Astrocyte (in vitro differentiated cells and primary cell): ENCODE measurements at places on chromosomes 3 and 15.
A peak's percentile ranks its signal among the peaks of the same experiment; 100 is the strongest.

DNA sequence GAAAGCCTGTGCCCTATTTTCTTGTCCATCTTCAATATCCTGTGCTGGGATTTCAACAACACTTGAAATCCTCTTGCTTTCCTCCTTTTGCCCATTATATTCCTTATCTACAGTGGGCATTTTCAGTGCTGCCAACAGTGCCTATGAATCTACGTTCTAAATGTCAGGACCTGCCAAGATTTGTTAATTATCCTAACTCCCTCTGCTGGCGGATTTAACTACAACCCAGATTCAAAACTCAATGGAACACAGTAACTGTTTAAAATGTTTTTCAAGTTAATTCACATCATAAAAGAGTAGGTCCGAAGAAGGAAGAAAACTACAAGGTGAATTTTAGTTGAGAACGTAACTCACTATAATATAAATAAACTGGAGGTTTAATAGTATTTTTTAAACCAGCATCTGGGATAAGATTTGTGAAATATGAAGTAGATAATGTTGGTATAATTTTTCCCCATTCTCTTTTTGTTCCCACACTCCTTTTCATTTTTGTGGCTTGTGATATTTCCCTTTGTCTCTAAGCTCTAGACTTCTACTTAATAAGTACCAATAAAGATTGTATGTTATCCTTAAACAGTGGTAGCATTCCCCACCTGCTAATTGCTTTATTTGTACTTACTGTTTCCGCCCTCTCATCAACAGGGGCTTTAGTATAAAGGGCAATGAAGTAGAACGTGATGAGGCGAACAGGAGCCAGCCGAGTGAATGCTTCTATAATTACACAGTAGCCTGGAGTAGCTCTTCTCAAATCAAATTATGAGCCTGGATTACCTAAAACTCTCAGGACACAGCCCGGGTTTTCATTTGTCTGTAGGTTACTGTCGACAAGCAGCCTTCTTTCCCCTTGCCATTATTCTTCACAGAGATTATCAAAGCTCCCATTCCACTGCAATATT, 302.5 kb upstream of the ATP11B start:
- DNase-seq = peak; percentile 10

DNA sequence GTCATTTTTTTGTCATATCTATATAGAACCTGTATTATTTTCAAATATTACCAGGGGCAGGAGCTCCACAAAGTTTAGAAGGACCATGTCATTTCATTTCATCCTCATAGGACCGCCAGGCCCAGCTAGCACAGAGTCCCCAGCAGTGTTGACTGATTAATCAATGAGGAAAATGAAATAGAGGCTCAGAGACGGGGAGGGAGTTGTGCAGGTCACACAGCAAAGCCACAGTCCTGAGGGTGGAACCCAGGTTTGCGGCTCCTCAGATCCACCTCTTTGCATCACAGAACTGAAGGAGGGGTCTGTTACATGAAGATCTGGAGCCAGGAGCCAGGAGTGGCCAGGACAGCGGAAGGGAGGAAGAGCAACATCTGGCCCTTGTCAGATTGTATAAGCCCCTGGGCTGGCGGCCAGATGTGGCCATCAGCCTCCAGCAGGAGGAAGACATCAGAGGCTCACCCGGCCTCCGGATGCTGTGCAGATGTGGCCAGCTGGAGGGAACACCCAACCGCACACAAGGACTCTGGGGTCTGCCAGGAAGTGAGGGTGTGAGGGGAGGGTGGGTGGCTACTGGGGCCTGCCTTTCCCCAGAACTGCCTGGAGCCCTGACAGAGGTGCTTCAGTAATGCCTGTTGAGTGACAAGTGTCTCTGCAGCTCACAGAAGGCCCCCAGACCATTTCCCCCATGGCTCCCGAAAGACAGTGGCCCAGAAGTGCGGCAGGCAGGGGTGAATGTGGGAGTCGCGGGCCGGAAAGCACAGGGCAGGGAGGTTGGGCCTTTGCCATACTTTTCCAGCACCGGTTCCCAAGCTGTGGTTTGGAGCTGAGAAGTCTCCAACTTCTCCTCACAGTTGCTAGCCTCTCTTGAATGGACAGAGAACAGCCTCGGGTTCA, 21.3 kb downstream of the EFCC1 start:
- DNase-seq = no peak

DNA sequence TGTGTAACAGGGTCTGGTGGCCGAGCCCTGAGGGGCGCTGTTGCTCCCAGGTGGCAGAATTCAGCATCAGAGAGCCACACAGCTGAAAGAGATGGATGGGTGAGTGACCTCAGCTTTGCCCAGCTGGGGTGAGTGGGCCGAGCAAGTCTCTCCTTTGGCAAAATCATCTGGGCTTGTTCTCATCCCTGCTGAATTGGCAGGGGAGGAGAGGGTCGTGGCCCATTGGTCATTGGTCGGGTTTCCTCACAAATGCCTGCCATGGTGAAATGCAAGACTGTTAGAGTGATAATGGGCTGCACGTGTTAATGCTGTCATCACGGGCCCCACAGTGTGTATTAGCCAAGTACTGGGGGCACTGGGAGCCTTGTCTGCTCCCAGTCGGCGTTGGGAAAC, 15.9 kb downstream of the ABHD2 start:
- DNase-seq = peak; percentile 33

GRCh38 chr15:58731756-58732535, 17.6 kb downstream of the ADAM10 start:
- peak; percentile 69 for DNase-seq

DNA sequence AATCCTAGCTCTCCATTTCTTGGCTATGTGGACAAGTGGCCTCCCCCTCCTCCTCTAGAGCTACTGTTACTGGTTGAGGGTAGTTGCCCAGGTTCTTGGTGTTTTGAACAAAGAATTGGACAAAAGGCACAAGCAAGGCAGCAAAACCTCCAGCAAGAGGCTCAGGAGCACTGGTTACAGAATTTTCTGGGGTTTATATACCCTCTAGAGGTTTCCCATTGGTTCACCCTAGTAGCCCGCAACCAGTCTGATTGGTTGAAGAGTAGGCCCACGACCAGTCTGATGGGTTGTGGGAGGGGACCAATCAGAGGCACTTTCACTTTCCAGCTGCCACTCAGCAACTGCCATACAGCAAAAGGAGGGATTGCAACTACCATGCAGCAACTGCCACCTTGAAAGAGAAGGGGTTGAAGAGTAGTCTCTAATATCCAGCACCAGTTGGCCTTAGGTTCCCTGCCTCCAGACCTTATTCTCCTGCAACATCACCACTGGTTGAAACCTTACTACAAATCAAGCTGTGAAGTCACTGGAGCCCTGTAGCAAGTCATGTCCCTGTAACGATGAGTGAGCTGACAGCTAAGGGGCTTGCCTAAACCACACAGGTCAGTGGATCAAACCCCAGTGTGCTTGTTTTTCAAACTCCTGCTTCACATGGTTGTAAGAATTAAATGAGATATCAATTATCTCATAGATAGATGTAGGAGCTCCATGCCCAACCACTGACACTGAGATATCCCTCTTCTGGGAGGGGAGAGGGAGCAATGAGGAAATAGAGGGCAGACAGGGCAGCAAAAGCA, 2.9 kb upstream of the C15orf39 start:
- DNase-seq = no peak

DNA sequence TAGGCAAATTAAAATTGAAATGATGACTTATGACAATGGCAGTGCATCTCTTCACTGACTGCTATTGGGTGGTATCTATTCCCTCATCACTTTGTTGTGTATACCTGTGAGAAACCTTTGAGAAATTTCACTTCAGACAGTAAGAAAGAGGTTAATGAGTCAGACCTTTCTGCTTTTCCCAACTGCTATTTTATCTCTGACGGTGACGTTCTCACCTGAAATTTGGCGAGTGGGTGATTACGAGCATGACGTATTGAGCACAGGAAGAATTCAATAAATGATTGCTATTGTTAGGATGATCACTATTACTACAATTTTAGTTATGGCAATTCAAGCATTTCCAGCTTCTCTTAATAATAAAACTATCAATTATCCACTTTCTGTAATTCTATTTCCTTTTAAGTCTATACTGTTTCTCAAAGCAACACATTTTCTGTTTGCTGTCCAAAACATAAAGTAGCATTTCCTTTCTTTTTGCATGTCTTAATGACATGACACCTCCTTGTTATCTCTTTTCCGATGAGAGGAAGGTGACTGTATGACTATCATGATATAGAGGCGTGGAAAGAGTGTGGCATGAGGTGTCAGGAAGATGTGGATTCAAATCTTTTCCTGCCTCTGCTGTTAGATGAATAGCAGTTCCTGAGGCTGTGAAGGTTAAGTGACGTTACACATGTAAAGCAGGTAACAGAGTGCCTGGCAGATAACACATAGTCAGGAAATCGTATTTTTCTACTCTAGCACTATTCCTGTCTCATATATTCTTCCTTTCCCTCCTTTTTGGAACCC, 504.9 kb upstream of the SEMA6D start:
- no peak for DNase-seq

DNA sequence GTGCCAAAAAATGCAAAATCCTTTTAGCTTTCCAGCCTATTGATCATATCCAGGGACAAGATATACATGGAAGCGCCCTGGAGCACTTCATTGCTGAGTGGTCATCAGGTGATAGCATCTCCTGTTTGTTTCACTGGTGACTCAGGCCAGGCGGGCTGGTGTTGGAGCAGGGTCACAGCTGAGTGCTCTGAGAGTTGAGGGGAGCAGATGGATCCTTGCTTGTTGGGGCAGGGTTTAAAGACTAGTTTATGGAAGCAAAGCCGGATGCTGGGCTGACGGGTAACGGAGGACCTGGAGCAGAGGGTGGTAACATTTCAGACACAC, 405.0 kb upstream of the TPM1 start:
- peak; percentile 9 for DNase-seq

GRCh38 chr3:192156382-192156781, 571.0 kb downstream of the FGF12 start:
- no peak for DNase-seq

- DNase-seq = no peak
These were observed 257.6 kb upstream of the GOLGA6L4 start for GRCh38 chr15:83977992-83978391.

- DNase-seq = peak; percentile 88
These were observed 112.7 kb downstream of the CHSY1 start for GRCh38 chr15:101138913-101139880.

- DNase-seq = no peak
These were observed 23.0 kb upstream of the ARPP21 start for GRCh38 chr3:35616346-35616745.

GRCh38 chr3:188689101-188689574, 482.6 kb upstream of the TPRG1 start:
- DNase-seq = peak; percentile 72

- DNase-seq = no peak
These were observed 41.4 kb downstream of the DNAJB8 start for GRCh38 chr3:128425142-128425845.

DNA sequence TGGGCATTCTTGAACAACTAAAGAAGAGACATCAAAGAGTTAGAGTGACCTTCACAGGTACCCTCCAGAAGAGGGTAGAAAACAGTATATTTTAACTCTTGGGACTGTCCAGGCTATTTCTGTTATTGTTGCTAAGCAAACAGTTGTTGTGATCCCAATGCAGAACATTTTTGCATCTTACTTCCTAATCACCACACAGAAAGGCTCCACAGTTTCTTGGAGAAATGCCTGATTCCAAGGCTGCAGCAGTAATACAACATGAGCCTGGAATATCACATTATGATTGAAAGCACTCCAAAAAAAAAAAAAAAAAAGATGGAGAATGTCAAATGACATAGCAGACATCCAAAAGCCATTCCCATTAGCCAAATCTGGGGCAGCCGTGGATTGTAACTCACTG, 195.6 kb downstream of the CTNNB1 start:
- no peak for DNase-seq

GRCh38 chr3:47847260-47847659, 44.3 kb downstream of the DHX30 start:
- no peak for DNase-seq

GRCh38 chr3:134609821-134610431, 40.9 kb downstream of the KY start:
- DNase-seq = no peak

DNA sequence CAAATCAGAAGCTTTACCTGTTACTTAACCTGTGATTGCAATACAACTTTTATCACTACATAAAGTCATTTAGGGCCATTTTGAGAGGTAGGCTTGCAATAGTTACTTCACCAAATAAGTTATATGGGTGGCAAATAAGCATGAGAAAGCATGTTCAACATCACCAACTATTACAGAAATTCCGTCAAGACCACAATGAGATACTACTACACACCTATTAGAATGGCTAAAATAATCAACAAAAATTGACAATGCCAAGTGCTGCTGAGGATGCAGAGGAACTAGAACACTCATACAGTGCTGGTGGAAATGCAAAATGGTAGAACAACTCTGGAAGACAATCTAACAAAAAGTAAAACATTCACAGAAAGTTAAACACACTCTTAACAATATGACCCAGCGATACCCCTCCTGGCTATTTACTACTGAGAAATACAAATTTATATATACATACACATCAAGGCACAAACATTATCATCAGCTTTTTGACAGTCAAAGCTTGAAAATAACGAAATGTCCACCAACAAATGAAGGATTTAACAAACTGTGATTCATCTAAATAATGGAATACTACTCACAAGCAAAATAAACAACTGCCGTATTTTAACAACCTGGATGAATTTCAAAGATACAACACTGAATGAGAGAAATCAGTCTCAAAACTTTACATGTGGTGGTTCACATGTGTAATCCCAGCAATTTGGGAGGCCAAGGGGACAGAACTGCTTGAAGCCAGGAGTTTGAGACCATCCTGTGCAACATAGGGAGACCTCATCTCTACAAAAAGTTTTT, 82.9 kb downstream of the MYO9A start:
- DNase-seq = no peak

DNA sequence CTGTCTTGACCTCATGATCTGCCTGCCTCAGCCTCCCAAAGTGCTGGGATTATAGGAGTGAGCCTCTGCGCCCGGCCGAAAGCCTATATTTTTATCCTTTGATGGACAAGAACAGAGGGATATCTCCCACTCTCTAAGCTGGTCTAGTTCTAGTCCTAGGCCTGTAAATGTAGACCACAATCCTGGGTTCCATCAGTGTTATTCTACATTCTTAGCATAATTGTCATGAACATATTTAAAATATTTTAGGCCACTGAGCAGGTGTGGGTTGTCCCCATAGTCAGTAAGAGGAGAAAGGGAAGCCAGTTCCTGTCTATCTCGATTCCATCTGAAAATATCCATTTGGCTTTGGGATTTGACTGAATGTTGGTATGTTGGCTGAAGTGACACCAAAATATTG, 118.1 kb downstream of the EBLN2 start:
- no peak for DNase-seq

DNA sequence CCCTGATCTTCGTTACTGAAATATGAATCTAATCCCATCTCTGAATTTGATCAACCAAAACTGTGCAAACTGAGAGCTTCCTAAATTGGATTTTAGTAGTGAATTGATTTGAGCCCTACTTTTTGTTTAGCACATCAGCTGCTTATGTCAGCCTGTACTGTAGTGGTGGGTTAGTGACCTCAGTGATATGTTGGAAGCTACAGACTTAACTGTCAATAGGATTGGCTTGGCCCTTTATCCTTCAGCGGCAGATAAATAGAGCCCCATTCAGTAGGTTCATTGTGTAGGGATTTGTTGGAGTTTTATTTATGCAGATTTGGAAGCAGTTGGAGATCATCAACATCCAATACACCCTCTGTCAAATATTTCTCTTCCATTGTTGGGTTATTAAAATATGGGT, 409.7 kb downstream of the SOX2 start:
- DNase-seq = no peak

GRCh38 chr3:20846066-20846465, 660.1 kb upstream of the SGO1 start:
- no peak for DNase-seq
